Aortic smooth muscle cell (primary cell): ENCODE measurements at places on chromosomes 2 and 18. TPM values are rescaled to one million over a fixed set of nuclear protein-coding genes. Genes with fewer than 3 reads are reported as not detected.

The HOXD1 gene
- not detected in 2 replicates for total RNA-seq

The CAVIN2 gene
- total RNA-seq, result 5.8 and 17.4 TPM in 2 replicates

The DSC1 gene
- not detected in 2 replicates for total RNA-seq

The UGT1A4 gene
- not detected in 2 replicates for total RNA-seq

The CHST10 gene
- 4.5 and 7.4 TPM in 2 replicates for total RNA-seq
